ENCODE measurements at places on chromosomes 12 and 14.

DNA sequence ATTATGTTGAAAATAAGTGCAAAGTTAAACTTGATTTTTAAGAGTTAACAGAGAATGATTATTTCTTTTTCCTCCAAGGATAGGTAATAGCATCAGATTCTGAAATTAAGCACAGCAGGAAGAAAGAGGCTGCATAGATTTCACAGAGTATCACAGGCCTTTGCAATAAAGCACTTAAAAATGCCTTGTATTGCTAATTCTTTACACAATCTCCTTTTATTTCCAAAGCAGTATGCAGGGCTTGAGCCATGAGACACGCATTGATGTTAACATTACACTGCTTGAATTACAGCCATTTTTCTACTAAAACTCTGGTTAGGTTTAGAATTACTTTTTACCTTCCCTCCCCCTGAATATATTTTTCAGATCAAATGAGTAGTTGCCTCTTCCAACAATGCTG, 398.3 kb downstream of the BCAT1 start:
- DNase-seq = no peak

GRCh38 chr12:101047652-101048051, 162.4 kb downstream of the SLC5A8 start:
- no peak for DNase-seq

DNA sequence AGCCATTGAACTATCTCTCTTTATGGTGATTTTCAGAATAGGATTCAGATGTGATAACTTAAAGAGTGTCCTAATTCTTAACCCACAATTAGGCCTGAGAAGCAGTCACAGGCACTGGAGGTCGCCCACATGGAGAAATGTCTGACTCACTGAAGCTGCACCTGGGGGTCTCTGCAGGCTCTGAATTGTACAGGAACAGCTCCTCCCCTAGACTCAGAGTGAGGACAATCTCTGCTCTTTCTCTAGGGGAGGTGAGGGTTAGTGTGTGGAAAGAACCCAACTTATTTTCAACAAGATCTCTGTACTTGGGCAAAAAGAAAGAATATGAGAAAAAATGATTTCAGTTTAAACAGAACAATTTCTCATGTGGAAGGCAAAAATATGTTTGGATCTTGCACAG, 1124.6 kb downstream of the TMEM121 start:
- no peak for DNase-seq

DNA sequence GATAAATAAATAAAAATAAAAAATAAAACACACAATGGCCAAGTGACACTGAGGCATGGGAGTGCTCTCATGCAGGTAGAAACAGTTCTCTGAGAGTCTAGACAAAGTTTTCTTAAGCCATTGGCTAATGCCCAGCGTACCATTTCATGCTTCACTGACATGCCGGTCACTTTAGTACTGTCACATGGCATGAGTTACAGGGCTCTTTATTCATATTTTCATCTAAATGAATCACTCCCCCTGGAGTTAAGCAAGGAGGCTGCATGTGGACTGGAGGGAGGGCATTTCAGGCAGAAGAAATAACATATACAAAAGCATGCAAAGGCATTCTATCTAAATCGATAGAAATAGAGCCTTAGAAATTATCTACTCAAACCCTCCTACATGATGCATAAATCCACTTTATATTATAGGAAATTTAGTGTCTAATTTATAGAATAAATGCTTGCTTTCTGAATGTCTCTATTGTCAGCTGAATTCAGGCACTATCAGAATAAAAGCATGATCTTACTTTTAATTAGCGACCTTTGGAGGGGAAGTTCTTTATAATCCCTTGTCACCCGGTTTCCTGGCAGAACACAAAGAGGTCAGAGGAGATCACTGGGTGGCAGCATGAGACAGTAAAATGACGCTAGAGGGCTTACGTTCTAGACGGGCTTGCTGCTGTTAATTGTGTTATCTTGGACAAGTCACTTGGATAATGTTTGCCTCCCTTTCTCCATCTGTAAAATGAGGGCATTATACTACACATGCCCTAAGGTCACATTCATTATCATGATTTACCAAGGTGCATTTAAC, 17.5 kb downstream of the DYRK4 start:
- DNase-seq = no peak

DNA sequence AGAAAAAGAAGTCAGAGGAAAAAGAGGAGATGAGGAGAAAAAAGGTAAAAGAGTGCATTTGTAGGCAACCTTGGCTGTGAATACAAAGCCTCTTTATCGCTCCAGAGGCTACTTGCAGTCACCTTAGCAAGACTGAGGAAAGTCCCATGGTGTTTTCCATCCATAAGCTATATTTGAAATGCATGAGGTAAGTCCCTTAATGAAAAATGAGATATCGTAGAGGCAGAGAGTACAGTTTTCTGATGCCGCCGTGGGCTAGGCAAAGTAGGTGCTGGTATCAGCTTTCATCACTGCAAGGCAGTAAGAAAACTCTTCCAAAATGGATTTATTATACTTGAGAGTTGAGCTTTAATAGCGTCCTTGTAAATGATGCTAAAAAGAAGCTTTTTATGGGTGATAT, 186.8 kb downstream of the ASCL1 start:
- DNase-seq = no peak

- no peak for DNase-seq
Measured at GRCh38 chr12:91542067-91542466, 359.4 kb upstream of the DCN start.

GRCh38 chr12:107443320-107444090, 242.1 kb upstream of the PWP1 start:
- no peak for DNase-seq

DNA sequence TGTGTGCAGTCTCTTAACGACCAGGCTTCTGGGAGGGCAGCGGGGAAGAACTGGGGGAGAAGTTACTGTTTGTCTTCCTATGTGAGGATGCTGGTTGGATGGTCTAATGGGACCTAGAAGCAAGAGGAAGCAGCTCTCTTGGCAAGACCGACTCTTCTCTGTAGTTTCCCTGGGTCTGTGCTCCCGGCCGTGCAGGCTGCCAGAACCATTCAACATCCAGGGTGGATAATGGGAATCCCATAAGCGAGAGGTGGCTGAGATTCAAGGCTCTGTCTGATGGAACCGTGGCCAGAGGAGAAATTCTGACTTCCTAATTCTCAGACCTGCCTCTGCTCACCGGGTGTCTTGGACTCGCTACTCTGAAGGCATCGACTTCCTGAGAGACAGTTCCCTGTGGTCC, 561.0 kb upstream of the TBX3 start:
- no peak for DNase-seq

- DNase-seq = no peak
Measured at GRCh38 chr12:65275627-65276026, 2.9 kb upstream of the MSRB3 start.

DNA sequence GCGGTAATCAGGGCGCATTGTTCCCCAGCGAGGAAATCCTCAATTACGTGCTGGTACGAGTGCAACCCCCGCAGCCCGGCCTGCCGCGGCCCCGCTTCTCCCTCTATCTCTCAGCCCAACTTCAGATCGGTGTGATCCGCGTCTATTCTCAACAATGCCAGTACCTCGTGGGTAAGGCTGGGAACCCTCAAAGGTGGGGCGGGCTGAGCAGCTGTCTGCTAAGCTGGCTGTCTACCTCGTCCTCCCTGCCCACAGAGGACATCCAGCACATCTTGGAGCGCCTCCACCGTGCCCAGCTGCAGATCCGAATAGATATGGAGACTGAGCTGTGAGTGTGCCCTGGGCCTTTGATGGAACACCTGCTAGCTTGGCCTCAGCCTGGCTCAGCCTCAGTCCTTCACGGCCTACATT, 996 bp downstream of the REC8 start:
- no peak for DNase-seq

- DNase-seq = no peak
Measured at GRCh38 chr12:13116259-13116658, 12.8 kb upstream of the GSG1 start.

DNA sequence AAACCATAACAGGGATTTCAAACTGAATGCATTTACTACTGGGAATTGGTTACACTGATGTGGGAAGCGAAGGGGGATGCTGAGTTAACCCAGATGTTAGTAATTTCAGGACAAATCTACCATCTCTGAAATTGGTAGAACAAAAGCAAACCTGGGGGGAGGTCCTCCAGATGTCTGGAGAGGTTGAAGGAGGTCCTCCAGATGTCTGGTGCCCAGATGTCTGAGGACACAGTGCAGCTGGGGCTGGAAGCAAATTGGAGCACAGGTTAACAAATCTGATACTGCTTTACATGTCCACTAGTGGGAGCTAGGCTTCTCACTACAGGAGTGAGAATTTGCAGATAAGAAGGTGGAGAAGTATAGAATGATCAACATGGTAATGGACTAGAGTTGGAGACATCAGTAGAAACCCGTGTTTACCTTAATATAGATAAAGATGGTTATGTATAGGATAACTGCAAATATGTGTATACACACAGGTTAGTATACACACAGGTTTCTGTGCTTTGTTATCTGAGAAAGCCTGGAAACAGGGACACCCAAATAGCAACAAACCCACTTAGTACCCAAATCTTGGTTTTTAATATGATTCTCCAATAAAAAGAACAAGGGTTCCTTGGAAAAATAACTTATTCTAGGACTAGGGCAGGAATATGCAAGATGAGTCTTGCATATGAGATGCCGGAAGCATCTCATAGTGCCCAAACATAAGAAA, 162.5 kb downstream of the C12orf50 start:
- no peak for DNase-seq

- no peak for DNase-seq
Measured at GRCh38 chr12:25677232-25677937, 124.3 kb upstream of the LMNTD1 start.

- DNase-seq = no peak
Measured at GRCh38 chr12:102300824-102301461, 103.3 kb upstream of the PMCH start.

DNA sequence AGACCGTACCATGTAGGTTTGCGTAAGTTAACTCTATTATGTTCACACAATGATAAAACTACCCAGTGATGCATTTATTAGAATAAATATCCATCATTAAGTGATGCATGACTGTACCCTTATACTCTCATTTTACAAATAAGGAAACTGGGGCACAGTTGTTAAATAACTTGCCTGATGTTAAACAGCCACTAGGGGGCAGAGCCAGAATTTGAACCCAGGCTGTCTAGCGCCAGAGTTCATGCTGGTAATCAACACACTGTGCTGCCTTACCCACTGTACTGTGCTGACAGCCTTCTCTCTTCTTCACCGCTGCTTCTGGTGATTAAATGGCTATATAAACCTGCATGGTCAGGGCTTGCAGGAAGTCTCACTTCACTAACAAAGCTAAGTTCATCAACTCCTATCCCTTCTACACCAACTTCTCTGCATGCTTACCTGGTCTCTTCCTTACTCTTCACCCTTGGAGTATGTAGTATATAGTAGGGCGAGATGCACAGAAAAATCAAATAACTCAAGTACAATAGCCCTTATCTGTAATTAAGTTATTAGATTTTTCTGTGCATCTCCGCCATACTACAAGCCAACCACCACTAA, 43.6 kb upstream of the APPL2 start:
- DNase-seq = no peak

DNA sequence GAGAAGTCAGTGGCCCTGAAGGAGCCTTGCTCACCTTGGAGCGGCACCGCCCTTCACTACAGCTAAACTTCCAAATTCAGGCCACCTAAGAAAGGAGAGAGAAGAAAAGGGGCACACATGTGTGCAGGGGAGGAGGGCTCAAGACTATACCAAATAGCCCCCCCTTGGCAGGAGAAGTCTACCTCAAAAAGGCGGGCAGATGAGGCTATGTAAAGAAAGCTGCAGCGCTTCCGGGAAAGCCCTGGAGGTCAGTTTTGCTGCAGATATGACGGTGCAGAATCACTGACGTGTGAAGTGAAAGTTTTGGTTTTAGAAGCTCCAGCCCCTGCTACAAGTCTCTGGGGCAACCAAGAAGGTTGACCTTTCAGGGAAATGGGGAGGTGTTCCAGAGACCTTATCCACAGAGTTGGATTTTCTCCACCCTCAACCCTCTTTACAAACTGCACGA, 48.2 kb upstream of the PNMA1 start:
- no peak for DNase-seq

- no peak for DNase-seq
Measured at GRCh38 chr14:91263329-91263728, 18.8 kb upstream of the GPR68 start.

DNA sequence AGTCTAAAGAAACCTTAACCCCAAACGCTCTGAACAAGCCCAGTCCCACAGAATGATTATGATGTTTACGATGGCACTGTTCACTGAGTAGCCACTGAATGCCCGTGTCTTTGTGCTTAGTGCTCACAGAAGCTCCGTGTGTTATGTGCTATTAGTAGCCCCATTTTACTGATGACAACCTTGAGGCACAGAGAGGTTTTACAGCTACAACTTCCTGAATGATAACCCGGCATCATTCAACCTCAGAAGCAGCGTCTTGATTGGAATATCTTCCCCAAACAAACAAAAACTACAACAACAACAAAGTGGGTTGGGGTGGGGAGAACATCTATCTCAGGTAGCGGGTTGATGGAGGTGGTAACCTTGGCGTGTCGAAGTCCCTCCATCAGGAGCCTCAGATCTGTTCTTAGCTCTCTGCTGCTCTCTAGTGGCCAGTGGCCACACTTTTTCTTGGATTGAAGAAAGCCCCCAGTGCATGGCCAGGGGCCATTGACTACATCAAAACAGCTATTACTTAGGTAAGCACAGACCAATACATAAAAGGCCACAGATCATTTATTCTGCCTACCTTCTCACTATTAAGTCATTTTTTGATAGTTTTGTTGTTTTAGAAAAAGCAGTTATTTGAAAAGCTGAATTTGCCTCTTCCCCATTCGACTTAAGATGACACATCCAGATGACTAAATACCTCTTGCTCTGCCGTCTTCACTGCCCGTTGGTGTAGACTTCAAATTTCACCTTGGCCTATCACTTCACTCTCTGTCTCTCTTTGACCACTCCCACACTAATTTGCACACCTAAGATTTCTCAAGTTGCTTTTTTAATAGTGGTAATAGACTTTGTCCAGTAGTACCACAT, 376.9 kb downstream of the GALC start:
- DNase-seq = no peak

DNA sequence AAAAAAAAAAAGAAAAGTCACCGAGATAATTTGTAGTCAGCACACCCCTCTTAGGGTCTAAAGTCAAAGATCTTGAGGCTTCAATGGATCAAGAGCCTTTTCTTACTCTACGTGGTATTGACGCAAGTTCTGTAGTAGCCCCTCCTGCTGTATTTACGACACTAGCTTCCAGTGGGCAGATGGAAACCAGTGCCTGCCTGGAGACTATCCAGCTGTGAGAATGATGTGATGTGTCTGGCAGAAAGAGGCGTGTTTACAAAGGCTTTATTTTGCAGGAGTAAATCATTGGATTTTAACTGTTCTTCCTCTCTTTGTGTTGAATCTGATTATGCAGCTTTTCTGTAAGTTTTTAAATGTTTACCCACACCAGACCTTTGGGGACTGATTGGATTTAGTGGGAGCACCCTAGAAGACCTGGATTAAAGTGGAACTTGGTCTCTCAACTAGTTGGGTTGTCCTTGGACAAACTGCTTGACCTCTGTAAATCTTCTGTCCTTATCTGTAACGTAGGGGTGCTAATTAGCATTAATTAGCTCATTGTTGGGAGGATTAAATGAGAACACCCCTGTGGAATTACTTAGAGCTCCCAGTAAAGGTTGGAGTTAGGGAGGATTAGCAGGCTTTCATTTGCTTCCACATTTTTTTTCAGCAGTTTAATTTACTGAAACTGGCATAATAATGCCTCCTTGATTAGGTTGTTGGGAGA, 72.4 kb downstream of the RASSF3 start:
- no peak for DNase-seq
